Frontal cortex (tissue), 4 donors: ENCODE measurements at places on chromosomes 4 and X. TPM values are rescaled to one million over a fixed set of nuclear protein-coding genes. Genes with fewer than 3 reads are reported as not detected.

Gene COX7B2
- not detected for total RNA-seq

Gene SLC6A14
- not detected for total RNA-seq

- peak; percentile 50 for DNase-seq
Measured at GRCh38 chr4:185128272-185129119, 14.6 kb upstream of the SLC25A4 start.

- DNase-seq = no peak
Measured at GRCh38 chrX:55754861-55755294, 37.3 kb downstream of the RRAGB start.

GRCh38 chr4:85772470-85772869, 297.5 kb downstream of the ARHGAP24 start:
- DNase-seq = no peak
